ENCODE measurements at places on chromosomes 2 and 18.

GRCh38 chr2:1486670-1487069 is 73.4 kb downstream of the TPO start:
- no peak for DNase-seq

GRCh38 chr2:18940184-18940583 is 350.8 kb upstream of the NT5C1B start:
- DNase-seq = no peak

DNA sequence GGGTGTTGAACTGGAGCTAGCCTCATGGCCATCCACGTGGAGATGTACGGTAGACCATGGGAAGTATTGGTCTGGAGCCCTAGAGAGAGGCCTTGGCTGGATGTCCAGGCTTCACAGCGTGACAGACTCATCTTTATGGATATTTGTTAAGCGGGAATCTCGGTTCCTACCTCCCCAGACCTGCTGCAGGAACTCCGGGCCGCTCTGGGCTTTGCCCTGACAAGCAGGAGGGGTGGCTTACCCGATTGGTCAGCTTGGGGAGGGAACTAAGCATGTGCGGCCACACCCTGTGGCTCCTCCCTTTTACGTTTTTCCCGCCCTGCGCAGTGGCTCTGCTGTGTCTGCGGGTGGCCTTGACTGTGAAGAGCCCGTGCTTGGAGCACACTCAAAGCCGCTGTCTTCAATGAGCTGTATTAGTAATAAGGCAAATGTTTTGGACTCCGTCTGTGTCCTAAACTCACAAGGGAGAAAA is 52.3 kb downstream of the PAPOLG start:
- no peak for DNase-seq

GRCh38 chr2:171523088-171524017 is 1.1 kb downstream of the CYBRD1 start:
- no peak for DNase-seq

DNA sequence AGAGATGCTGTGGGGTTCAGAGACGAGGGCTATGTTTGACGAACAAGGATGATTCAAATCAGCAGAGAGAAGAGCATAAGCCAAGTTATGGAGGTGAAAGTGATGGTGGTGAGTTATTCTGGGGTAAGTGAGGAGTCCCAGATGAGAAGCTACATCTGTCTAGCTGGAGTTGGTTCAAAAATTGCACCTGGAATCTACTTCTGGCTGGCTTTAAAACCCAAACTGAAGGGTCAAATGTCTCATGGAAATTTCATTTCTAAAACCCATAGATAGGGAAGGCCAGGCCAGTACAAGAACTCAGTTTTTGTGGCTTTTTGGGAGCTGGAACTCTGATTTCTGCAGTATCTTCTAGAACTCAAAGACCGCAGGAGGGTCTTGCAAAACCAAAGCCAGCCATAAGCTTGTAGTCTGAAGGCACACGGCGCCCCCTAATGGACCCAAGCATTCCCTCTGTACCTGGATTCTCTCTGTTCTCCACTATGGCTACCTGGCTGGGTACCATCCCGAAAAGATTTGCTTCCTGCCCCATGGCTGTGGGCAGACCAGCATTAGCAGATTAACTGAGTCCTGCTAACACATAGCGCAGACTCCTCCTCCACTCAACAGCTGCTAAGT is 229.1 kb upstream of the SLC14A2 start:
- DNase-seq = no peak

DNA sequence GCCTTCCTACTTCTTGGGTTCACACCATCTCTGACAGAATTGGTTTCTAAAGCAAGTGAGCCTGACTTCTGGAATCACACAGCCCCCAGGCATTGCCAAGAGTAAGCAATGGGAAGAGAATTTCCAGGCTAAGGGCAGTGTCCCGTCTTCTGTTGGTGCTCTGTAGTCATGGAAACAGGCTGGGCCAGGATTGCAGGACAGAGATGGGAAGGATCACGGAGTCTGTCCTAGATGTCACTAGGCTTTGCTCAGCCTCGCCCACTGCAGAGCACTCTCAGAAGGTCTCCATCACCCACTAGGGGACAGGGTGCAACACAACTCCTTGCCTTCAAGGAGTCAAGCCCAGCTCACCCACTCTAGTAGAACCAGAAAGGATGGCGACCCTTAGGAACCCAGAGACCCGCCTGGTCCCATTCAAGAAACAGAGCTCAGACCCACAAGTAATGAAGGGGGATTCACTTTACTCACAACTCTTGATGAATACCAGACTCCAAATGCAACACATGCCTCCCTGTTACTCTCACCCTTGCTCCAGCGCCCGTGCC is 48.6 kb upstream of the TEX51 start:
- DNase-seq = no peak

GRCh38 chr18:41969881-41970280 is 14.8 kb downstream of the PIK3C3 start:
- DNase-seq = no peak

GRCh38 chr18:12369211-12369610 is 7.8 kb downstream of the AFG3L2 start:
- no peak for DNase-seq

GRCh38 chr2:175624211-175624761 is 377.8 kb downstream of the LNPK start:
- DNase-seq = no peak
